Left lung (tissue), 14 donors: ENCODE measurements at places on chromosomes 6 and 20.

- DNase-seq, result no peak
These were observed 3.4 kb downstream of the KLC4 start for GRCh38 chr6:43062818-43063217.

DNA sequence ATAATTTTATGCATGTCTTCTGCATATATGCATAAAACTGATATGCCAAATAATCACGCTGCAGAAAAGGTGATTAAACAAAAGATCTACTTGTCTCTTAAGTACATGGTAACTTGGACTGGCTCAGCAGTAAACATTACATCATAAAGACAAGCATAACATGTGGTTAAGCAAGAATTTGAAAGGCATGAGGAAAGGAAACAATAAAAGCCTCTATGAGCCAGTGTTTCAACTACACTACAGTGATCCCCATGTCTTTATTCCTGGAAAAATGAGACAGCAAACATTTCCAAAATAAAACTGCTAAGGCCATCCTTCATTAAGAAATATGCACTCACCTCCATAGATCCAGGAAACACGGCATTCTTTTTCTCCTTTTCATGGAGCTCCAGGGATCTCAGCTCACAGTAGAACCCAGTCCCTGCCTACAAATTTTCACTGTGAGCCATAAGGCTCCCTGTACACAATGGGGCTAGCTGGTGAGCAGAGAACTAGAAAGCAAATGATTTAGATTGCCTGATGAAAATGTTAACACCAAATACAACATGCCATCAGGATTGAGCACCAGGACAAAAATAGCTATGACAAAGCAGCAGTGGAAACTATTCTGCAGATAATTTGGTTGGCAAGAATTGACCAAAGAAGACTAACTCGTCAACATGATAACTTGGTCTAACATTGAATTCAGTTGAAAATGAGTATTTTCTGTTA lies 156.1 kb downstream of the COL21A1 start:
- DNase-seq, result no peak

DNA sequence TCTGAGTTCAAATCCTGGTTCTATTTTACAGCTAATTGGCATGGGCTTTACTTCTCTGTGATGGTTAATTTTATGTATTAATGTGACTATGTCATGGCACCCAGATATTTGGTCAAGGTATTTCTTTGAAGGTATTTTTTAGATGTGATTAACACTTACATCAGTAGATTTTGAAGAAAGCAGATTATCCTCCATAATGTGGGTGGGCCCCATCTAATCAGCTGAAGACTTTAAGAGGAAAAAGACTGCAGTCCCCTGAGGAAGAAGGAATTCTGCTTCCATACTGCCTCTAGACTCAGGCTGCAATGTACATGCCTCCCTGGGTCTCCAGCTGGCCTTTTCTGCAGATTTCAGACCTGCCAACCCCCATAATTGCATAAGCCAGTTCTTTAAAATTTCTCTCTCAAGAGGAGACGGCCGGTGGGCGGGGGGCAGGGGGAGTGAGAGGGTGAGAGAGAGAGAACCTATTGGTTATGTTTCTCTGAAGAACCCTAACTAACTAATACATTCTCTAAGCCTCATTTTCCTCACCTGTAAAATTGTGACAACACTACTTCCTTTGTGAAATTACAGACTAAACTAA lies 338.2 kb upstream of the PRDM1 start:
- DNase-seq, result no peak

DNA sequence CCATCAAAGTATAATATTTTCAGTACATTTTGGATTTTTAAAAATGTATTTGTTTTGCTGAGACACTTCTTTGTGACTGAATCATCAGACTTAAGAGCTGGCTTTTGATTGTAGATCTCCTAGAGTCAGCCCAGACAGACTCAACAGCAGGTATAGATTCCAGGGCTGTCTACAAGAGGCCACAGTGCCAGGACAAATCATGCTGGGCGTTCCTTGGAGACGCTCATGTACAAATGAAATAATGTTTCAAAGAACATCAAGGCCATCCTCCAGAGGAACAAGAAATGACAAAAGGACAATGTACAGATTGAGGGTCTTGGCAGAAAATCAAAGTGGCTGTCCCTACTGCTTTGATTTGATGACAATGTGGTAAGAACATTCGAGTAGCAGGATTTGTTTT lies 369.3 kb downstream of the GRIK2 start:
- no peak for DNase-seq

GRCh38 chr6:151498327-151498726 lies 4.5 kb downstream of the CCDC170 start:
- no peak for DNase-seq

- DNase-seq, result no peak
These were observed 32.8 kb upstream of the CEP162 start for GRCh38 chr6:84260196-84260595.

GRCh38 chr6:130525408-130525807 lies 159.6 kb downstream of the TMEM200A start:
- DNase-seq, result no peak

DNA sequence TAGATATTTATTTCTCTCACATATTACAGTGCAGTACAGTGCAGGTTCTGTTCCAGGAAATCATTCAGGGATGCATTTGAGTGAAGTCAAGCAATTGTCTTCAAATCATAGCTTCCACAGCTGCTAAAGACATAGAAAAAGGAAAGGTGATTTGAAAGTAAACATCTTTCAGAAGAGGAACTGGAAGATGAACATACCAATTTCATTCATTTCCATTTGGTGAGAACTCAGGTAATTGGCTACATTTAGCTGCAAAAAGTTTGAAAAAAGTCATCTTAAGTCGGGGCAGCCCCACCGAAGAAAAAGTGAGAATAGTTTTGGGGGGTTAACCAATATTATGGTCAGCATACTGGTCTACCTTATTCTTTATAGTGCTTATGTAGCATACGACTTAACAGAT lies 61.4 kb upstream of the IL20RA start:
- DNase-seq, result no peak

GRCh38 chr6:118504611-118505010 lies 43.5 kb upstream of the PLN start:
- no peak for DNase-seq

GRCh38 chr6:106560996-106561685 lies 68.2 kb downstream of the RTN4IP1 start:
- DNase-seq, result no peak

DNA sequence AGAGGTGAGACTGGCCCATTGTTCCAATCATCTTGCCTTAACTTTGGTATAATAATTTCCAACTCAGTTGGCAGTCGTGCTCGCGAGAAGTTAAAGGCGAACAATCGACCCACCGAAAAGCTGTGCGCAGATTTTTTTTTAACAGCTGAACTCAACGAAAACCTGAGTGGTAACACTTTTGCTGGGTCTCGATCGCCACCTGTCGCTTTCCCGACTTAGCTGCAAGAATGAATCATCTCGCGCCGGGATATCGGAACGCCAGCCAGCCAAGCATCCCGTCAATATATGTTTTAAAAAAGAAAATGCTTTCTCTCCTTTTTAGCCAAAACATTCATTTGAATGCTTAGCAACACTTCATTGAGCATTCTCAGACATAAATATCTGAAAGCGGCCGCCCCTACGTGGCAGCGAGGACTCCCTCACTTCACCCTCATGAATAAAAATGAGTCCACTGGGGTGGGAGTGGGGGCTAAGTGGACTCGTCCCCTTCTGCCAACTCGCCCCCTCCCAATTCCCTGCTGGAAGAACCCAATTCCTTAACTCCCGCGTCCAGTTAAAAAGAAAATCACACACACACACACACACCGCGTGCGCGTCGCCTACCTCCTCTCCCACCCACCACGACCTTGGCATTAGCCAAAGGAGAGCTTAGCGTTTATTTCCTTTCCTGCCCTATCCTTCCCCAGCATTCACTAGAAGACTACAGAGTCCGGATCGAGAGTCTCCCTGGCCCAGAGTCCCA lies 1.5 kb downstream of the COL12A1 start:
- DNase-seq, result peak; percentile 60

DNA sequence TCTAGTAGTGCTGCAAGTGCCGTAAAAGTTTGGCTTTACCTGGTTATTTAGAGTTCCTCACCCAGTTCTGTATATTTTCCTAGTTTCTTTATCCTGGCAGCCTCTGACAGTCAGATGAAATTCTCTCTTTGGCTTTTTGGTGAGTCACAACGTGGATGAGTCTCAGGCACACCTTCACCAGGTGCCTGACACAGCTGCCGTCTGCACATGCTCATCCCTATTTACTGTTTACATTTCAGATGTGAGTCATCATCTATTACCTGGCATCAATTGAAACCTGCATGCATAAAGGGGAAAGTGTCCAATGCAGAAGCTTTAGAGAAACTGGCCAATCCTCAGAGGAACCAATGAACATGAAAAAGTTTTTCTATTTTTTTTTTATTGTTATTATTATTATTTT lies 33.3 kb upstream of the ADGRF4 start:
- no peak for DNase-seq

GRCh38 chr20:9945408-9945807 lies 89.4 kb upstream of the ANKEF1 start:
- DNase-seq, result no peak

GRCh38 chr6:132813173-132813856 lies 1.1 kb upstream of the RPS12 start:
- DNase-seq, result peak; percentile 66

DNA sequence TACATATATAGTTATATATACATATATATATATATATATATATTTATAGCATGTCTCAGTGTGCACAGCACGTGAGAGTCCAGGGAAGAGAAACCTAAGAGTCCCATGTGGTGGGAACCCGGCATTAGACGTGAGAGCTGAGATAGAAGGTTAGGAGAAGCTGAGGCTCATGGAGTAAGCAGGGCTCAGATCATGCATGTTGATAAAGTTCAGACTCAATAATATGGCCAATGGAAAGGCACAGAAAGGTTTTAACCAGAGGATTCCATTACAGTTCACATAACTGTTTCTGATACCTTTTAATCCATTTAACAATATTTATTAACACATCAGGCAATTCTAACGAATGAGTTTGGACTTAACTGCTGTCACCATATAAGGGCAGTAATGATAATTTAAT lies 143.4 kb downstream of the MYB start:
- no peak for DNase-seq

DNA sequence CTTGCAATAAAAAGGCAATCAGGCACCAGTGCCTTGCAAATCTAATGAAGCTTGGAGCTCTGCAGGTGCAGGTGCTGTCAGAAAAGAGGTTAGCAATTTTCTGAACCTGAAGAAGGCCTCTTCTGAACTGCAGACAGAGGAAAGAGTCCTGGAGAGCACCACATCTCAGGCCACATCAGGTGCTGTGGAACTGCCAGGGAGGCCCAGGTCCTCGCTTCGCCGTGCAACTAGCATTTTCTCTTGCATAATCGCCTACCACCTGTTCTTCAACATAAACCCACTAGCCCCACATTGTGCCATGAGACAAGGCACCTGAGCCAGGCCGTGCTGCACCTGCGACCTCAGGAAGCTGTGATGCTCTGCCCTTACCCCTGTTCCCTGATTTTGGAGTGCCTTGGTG lies 187.6 kb downstream of the DTNBP1 start:
- no peak for DNase-seq

GRCh38 chr6:14759976-14760672 lies 485.7 kb upstream of the JARID2 start:
- DNase-seq, result no peak

GRCh38 chr20:36646678-36647077 lies 682 bp upstream of the SLA2 start:
- DNase-seq, result no peak

GRCh38 chr6:5337573-5337972 lies 76.3 kb downstream of the FARS2 start:
- no peak for DNase-seq

DNA sequence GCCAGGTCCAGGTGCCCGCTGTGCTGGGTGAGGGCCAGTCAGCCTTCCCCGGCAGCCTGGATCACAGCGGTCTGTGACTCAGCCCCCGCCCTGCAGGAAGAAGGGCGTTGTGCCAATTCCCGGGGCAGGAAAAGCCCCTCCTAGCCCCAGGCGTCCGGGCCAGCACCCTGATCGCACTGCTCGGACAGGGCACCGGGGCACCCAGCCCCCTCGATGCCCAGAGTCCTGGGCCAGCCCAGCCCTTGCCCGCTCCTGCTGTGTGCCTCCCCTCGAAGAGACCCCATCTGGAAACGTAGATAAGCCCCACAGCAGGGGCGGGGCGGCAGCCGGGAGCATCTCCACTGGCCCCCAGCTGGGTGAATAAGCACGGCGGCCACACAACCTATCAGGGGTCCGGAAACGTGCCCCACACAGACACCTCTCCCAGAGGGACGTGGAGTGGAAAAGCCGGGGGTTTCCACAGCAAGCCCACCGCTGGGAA lies 9.9 kb downstream of the LAMA5 start:
- DNase-seq, result no peak

- DNase-seq, result no peak
These were observed 38.2 kb upstream of the TIAM2 start for GRCh38 chr6:154956771-154957522.

DNA sequence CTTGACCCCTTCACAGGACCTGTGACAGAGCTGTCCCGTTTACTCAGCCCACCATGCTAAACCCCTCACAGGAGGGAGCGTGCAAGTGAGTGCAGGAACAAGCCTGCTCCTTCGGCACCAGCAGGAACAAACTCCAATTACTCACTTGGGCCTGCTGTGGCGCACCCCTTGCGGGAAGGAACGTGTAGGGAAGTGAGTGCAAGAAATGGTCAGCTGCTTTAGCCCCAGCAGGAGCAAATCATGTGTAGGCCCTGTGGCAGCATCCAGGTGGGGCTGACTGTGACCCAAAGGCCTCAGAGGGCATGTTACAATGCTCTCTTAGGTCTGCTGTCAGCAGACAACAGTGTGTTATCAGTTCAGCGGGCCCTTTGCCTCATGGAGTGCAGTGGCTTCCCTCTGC lies 574.4 kb downstream of the PRKN start:
- DNase-seq, result no peak

- no peak for DNase-seq
These were observed 115.6 kb downstream of the TMEM170B start for GRCh38 chr6:11653028-11653583.

GRCh38 chr6:83824388-83824801 lies 28.8 kb upstream of the RIPPLY2 start:
- DNase-seq, result no peak

GRCh38 chr20:38001981-38002380 lies 31.3 kb downstream of the TTI1 start:
- no peak for DNase-seq

GRCh38 chr6:39684790-39685488 lies 40.3 kb downstream of the KIF6 start:
- DNase-seq, result peak; percentile 16

DNA sequence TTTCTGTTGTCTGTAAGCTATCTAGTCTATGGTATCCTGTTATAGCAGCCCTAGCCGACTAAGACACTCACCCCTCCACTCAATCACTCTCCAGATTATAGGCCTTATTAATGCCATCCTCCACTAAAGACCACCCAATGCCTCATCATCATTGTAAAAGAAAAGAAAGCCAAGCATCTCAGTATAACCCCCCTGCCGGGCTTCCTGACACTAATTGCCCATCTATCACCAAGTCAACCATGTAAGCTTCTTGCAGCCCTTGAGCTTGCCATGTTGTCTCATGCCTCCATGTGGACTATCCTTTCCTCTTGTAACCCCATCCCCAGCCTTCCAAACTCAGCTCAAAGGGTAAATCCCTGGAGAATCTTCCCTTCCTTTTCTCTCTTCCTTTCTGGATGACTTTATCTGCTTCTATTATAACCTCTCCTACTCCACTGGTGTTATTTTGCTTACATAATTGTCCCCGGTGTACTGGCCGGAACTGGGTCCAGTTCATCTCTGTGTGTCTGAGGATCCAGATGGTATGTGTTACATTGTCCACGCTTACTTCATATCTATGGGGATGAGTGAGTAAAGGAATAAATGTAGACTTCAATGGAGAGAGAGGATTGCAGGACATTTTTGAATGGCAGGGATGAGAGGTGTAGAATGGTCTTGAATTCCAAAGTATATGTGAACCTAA lies 202.9 kb upstream of the SOX4 start:
- no peak for DNase-seq
